ENCODE measurements at places on chromosomes 7 and 10.

DNA sequence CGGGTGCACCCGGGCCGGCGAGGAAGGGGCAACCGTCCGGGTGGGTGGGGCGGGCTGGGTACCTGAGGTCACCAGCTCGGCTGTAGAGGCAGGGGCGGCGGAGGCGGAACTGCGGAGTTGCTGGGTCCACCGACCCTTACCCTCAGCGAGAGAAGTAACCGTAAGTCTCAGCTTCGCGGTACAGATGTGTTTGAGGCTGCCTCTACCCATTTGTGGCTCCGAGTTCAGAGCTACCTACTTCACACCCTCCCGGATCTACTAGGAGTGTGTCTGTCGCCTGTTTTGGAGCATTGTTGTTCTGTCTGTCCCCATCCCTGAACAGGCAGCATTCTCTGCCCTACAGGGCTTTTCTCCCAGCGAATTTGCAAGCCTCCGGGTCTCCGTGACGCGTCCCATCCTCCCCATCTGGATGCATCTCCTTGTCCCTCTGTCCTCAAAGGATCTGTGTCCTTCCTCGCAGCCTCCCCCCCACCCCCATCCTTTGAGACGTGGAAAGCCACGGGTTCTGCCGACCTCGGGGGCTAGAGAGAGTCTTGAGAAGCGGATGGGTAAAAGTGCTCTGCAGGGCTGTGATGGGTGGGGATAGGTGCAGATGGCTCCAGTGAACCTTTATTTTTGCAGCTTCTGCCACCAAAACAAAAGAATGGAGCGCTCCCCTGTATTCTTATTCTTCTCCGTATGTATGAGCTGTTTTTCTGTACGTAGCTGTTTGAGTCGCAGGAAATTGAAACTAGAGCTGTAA lies 757 bp downstream of the ANKIB1 start:
- DNase-seq, result peak; percentile 52

DNA sequence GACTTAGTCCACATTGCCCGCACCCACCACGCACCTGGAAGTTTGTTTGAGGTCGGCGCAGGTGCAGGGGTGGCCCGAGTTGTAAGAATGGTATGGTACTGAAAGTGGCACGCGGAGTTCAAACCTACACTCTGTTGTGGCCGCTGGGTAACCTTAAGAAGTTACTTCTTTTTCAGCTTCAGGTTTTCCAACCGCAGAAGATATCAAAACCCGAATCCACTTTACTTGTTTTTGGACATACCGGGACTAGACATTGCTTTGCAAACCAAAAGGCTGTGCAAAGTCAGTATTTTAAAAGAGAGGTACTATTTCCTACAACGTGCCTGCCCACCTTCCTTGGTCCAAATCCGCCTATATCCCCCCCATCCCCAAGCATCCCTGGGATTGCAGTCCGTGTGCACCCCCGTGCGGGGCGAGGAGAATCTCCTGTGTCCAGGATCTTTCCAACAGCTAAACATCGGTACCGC lies 1.0 kb downstream of the IGFBP3 start:
- DNase-seq, result no peak

- no peak for DNase-seq
Observed at GRCh38 chr10:5411941-5412276, 448 bp upstream of the NET1 start.

DNA sequence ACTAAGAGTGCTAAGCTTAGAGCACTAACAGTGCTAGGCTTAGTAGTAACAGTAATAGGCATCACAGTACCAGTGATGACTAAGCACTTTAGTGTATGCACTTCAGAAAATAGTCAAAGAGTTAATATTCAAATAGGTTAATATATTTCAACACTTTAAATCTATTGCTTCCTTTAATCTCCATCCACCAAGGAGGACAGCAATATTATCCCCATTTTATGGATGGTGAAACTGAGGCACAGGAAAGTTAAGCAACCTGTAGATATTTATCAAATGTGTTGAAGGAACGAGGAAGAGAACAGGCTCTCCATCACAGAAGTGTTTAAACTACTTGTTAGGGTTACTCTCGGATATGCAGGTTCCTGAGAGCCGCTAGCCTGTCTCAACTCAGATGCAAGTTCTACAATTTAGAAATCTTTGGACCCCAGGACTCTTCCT lies 165.5 kb downstream of the PRKAG2 start:
- no peak for DNase-seq

GRCh38 chr7:132580717-132581285 lies 4.5 kb upstream of the PLXNA4 start:
- peak; percentile 52 for DNase-seq

DNA sequence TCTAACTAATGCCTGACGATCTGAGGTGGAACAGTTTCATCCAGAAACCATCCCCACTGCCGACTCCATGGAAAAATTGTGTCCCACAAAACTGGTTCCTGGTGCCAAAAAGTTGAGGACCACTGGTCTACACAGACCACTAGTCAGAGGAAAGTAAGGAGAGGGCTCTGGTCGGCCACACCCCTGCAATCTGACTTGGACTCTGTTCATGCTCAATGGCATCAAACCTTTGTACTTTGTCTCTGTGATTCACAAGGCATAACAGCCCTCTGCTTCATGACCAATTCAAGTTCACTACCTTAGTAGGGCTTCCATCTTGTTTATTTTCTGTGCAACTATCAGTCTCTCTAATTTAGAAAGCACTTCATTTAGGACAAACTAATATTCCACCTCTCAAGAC lies 1.8 kb downstream of the TUBAL3 start:
- no peak for DNase-seq

- DNase-seq, result no peak
Observed at GRCh38 chr10:62270020-62270419, 1.4 kb upstream of the RTKN2 start.
